CD4-positive, alpha-beta T cell treated with Interferon gamma for 1 hour (primary cell): ENCODE measurements at places on chromosomes 16 and 17.
A peak's percentile ranks its signal among the peaks of the same experiment; 100 is the strongest.

- DNase-seq, result peak; percentile 37
These were observed 91.2 kb upstream of the TNRC6C start for GRCh38 chr17:77867308-77867781.

- no peak for DNase-seq
These were observed 378.9 kb downstream of the WWOX start for GRCh38 chr16:78478267-78478861.

DNA sequence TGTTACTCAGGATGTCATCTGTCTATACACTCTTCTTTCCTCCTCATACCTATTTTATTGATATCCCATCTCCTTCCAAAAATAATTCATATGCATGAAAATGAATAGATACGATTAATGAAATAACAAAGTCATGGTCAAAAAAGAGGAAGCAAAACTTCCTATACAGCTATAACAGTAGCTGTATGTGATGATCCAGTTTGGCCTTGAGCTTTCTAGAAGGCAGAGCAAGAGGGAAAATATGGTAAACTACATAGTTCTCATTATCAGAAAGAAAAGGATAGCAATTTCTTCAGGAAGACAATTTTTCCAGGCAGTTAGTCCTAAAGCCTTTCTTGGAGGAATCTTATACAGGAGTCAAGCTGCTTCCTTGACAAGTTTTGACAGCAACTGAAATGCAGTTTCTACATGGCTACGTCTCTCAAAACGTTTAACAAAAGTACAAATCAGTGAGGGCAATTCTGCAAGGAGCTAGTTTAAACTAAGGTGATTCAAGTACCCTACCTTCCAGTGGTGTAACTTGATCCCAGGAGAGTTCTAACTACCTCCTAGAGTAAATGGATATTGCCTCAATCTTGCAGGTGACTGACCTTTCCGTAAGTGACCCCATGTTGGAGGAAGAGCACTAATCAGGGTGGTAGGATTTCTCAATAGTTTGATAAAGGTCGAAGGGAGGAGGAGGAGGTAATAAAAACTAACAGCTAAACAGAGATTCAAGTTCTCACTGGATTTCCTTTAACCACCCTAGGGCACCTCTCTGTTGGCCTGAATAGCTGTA, 1.0 kb downstream of the SPAG5 start:
- DNase-seq, result no peak

DNA sequence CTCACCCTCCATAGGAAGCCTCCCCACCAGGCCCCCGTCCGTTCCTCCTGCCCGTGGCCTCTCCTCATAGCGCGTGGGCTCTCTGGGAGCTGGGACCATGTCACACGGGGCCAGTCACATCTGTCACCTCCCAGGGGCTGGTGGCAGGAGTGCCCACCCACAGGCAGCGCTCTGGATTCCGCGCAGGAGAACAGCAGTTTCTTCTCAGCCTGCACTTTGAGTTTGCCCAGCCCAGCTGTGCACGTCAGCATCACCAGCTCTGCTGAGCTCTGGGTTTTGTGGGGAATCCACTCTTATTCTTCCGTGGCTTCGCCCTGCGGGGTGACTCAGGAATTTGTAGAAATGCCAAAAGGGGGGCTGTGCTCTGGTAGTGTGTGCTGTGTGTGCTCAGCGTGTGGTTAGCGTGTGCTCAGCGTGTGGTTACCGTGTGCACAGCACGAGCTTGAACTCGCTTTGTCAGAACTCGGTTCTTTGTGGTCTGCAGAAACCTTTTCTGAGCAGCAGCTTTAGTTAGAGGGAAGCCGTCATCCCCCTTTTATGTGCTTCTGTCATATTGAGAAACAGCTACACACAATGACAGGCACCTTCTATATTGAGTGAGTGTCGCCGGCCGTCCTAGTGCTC, 3.2 kb downstream of the ACSF3 start:
- DNase-seq, result peak; percentile 74

DNA sequence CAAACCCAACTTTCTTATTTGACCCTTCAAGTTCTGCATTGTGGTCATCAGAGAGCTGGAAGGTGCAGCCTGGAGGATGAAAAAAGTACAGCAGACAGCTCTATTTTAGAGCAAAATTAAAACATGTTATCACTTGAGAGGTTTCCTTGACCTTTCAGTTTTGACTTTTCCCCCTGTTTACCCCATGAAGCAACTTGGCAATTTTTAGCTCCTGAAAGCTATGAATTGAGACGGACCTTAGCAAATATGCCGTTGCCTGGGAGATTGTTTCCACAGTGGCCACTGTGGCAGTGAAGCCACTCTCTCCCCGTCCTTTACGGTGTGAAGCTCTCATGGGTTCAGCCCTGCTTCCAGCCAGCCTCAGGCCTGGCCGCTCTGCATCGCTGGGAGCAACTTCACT, 398.6 kb downstream of the CPPED1 start:
- no peak for DNase-seq

GRCh38 chr16:14423344-14423743, 206.7 kb downstream of the PARN start:
- DNase-seq, result no peak

- no peak for DNase-seq
These were observed 49.7 kb downstream of the TOX3 start for GRCh38 chr16:52497067-52497816.

GRCh38 chr16:85619101-85619891, 6.2 kb downstream of the GSE1 start:
- no peak for DNase-seq

DNA sequence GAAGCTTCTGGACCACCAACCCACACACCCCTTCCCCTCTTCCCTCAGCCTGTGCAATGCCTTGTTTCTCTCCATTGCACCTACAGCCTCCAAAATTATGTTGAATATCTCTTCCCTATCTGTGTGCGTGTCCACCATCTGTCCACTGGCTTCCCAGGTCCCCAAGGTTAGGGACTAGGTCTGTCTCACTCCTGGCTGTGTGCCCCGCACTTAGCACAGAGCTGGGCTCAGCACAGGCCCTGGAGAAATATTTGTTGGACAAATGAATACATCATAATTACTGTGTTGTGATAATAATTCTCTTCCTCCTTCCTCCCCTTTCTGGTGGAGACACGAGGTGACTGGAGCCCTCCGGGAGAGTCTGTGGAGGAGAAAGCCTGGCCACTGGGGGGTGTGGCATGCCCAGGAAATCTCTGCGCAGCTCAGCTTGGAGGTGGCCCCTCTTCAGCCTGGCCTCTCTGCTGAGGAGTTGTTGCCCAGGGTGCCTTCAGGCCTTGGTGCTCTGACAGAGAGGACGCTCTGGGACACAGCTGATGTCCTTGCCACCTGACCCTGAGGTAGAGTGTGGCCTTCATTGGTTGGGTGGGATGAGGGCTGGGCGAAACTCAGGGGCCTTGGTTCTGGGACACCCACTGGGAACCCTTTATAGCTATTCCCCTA, 3.3 kb upstream of the BRD7 start:
- no peak for DNase-seq
